ENCODE measurements at places on chromosomes 13 and 19.

DNA sequence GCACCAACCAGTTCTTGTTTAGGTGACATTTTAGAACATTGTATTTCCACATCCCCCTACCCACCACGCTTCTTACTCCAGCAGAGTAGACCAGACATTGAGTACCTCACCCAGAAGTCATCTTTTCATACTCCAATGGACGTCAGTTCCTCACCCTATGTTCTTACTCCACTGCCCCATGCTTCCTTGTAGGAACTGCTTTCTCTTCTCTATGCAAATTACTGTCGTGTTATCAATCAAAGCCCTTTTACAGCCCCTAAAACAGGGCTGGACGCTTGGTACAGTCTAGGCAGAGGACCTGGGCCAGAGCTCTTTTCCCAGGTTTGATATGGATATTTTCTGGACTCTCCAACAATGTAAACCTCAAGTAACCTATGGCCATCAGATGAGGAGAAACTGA is 58.2 kb downstream of the USP12 start:
- DNase-seq, result no peak

DNA sequence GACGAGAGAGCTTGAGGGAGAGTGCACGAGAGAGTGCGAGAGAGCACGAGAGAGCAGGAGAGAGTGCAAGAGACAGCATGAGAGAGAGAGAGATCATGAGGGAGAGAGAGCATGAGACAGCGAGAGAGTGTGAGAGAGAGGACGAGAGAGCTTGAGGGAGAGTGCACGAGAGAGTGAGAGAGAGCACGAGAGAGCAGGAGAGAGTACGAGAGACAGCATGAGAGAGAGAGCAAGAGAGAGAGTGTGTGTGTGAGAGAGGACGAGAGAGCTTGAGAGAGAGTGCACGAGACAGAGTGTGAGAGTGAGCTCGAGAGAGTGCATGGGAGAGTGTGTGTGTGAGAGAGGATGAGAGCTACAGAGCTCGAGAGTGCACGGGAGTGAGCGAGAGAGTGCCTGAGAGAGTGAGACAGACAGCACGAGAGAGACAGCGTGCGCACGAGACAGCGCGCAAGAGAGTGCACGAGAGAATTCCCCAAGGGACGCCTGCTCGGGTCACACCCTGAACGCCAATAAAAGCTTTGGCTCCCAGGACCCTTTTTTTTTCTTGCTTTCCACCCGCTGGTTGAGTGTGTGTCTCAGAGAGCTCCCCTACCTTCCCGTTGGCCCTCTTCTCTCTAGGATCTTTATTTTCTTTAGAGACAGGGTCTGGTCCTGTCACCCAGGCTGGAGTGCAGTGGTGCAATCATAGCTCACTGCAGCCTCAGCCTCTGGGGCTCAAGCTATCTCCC is 3.7 kb downstream of the CD70 start:
- no peak for DNase-seq

DNA sequence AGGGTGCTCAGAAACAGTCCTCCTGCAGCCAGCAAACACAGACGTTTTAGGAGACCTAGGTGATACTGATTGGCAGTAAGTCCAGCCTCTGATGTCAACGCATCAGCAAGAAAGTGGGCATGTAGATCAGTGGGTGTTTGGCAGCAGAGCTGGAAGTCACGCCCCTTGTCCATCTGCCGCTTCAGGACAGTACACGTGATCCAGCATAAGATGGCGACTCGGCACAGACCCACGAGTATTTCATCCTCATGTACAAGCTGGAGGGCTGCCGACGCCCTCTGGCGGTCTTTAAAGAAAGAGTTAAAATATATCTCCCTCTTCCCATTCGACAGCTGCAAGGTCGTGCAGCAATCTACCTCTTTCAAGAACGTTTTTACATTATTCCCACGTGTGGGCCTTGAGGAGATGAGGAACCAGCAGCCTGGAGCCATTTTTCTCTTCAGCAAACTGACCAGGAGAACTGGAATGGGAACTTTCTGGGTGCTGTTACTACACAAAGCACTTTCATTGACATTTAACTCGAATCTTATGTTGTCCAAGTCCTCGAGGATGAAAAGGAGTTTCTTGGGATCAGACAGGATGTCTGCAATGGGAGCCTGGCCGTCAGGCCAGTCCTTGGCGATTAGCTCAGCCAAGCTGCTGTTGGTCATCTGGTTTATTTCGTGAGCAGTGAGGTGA is 22.3 kb downstream of the NLRP11 start:
- no peak for DNase-seq

DNA sequence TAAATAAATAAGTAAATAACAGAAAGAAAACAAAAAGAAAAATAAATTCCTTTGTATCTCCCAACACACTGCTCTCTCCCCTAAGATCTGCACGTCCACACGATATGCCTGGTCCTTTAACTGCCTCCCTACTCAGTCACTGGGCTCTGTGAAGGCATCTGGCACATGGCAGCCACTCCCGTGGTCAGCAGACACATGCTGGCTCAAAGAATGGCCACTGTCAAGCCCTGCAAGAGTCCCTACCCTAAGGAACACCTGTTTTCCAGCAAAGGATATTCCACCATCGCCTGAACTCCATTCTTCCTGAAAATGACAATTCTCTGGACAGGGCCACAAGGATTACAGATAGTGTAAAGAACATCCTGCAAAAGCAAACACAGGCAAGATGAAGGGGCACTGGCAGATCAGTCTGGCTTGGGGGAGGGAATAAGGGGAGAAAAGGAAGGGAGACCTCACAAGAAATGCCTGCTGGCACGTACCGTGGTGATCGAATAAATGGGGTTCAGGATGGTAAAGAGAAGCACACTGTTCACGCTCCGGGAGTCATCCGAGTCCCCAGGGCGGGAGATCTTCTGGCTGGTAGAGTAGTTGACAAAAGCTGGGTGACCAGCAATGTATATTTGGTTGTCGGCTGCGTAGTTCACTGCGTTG is 4.3 kb downstream of the HNRNPL start:
- DNase-seq, result no peak

DNA sequence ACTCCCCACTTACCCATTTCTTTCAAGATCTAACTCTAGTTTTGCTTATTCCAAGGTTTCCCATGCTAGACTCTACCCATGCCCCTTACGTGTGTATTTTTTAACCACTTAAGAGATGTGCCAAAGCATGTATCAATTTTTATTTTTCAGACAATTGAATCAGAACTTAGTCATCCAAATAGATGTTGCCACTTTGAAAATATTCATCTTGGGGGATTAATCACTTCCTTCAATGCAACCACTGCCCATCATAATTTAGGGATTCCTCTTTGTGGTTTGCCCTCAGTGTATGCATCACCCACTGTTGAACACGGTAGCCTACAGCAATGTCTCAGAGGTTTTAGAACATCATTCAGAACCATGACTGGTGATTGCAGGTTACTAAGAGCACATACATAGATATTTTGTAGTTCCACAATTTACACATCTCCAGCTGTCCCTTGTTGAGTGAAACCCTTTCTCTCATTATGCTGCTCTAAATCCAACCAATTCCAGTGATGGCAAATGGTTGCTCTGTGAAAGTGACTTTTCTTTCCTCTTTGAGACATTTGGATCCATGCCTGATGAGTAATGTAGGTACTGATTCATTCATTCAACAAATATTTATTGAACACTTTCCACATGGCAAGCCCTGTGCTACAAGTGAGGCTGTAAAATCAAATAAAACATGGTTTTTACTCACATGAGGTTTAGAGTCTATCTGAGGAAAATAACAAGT is 60.6 kb upstream of the SERP2 start:
- no peak for DNase-seq

DNA sequence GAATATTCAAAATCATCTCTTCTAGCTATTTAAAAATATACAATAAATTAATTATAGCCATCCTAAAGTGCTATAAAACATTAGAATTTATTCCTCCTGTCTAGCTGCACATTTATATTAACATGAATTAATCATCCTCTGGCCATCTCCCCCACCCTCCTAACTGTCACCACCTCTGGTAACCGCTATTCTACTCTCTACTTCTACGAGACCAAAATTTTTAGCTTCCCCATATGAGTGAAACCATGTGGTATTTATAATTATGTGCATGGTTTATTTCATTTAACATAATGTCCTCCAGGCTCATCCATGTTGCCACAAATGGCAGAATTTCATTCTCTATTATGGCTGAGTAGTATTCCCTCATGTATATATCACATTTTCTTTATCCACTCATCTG is 265.2 kb downstream of the COG6 start:
- DNase-seq, result no peak

DNA sequence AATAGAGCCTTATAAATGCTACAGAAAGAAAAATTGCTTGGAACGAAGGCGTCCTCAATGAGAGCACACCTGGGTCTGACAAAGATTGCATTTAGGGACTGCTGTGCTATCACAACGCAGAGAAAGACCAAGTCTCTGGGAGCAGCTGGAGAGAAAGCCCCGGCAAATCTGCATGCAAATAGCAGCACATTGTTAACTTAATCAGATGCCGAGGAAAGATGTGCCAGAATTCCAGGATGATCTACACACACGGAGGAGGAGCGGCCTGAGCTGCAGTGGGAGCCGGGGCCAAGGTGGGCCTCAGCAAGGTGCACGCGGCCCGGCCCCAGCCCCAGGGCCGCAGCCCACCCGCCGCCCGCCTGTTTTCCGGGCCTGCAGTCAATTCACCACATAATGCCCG is 1.4 kb downstream of the ZNF536 start:
- DNase-seq, result no peak
